ENCODE measurements at places on chromosomes 1 and 21.

DNA sequence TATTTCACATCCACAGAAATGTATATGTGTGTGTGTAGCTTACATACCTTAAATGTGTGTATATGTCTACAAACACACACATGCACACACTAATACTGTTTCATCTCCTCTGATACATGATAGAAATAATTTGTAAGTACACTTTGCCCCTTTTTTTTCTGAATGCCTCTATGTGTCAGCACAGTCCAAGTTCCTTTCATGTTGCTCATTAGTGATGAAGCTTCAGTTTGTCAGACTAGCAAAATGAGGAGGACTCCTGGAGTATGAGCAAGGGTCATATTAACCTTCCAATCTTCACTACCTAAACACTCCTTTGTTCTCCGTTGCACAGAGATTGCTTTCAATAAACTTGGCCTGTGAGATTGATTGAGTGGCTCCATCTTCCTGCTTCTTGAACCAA, 935.4 kb downstream of the MRPL39 start:
- DNase-seq = no peak

DNA sequence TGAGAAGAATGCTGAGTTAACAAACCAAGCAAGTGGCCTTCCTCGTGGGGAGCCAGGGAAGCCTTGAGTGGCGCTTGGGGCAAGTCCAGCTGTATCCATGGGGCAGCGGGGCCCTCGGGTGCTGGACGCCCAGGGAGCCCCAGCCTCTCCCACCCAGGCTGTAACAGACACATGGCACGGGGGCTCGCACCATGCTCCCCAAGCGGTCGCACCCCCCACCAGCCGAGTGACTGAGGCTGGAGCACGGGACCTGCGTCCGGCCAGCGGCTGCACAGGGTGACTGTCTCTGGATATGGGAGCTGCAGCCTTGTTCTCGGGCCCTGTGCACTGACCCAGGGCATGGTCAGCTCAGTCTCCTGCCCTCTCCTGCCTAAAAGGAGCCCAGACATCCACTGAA, 53.9 kb upstream of the ACTRT2 start:
- DNase-seq = no peak

GRCh38 chr1:150909585-150910180, 16.5 kb upstream of the SETDB1 start:
- no peak for DNase-seq

GRCh38 chr1:175936736-175937135, 193.3 kb upstream of the TNR start:
- DNase-seq = no peak

DNA sequence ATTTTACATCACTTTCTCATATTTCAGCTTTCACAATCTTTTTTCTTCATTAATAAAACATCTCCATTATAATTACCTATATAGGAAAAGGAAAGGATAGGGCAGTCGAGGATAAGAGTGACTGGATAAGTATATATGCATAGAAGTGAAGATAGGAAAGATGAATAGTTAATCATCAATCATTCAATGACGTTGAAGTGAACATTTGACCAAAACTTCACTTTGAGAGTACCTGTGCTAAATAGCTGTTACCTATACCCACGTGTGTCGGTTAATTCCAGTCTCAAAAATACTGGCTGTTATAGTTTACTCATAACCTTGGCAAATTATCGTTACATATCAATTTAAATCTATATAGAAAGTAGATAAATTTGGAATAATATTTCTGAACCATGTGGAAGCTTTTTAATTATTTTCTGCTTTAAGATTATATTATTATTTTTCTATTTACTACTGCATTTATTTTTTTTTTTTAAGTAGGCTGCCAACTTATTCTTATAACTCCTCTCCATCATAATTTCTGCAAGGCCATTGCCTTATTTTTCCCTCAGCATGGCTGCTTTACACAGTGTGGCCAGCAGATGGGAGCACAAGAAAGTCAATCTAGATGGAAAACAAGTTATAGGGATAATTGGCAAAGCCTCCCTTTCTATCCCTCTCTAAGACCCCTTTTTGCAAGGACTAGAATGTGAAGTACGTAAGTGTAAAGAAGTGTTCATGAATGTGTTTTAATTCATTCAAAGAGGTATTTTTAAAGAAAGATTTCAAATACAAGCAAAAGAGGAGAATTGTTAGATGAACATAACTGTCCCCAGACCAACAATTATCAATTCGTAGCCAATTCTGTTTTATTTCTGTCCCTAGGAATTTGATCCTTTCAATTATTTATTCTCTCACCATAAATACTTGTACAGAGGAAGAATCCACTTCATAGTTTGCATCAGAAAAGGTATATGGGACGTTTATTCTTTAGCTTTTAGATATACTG, 290.4 kb downstream of the KCNT2 start:
- DNase-seq = no peak

DNA sequence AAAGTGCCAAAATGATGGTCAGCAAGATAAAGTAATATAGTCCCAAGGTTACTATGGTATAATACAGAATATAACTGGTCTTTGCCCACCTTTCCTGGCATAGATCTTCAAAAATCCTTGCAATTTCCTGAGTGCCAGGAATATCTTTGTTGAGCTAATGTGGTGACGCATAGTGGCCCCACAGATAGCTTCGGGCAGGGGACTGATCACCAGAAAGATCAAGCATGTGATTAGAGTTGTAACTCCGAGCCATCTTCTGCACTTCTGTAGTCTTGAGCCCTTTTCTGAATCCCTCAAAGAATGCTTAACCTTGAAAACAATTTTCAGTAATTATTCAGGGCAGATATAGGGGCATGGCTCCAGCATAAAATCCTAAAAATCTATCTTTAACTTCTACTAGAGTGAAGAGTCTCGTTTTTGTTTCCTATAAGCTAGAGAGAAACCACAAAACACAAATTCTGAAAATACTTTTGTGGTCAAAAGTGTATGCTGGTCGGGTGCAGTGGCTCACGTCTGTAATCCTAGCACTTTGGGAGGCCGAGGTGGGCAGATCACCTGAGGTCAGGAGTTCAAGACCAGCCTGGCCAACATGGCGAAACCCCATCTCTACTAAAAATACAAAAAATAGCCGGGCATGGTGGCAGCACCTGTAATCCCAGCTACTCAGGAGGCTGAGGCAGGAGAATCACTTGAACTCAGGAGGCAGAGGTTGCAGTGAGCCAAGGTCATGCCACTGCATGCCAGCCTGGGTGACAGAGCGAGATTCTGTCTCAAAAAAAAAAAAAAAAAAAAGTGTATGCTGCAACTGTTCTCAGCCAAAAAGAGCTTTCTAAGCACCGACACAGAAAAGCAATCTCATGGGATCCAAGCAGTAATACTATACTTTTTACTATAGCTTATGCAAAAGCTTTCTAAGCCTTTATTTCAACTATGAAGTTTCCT, 62.8 kb downstream of the NVL start:
- no peak for DNase-seq

DNA sequence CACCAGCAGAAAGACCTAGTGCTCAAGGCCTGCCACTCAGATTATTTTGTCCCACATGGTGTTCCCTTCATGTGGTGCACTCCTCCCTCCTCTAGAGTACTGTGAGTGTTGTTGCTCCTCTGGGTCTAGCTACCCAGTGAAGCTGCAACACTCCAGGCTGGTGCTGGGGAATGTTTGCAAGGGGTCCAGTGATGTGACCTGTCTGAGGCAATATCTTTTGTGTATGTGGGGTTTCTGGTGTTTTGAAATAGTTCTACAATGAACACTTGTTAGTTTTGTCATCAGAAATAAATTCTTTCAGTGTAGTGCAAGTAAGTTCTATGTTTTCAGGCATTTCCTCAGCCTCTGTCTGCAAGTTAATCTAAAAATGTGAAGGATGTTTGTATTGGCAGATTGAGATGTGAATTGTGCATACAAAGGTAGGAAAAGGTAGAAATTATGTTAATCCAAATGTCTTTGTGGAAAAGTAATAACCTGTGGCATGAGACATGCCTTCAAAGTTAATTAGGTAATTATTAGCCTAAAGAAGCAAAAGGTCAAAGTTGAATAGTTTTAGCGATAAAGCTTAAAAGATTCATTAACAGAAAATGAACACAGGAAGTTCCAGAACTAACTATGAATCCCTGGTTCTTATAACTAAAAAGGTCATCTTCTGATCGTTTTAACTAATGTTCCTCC, 616.8 kb downstream of the LTN1 start:
- no peak for DNase-seq

DNA sequence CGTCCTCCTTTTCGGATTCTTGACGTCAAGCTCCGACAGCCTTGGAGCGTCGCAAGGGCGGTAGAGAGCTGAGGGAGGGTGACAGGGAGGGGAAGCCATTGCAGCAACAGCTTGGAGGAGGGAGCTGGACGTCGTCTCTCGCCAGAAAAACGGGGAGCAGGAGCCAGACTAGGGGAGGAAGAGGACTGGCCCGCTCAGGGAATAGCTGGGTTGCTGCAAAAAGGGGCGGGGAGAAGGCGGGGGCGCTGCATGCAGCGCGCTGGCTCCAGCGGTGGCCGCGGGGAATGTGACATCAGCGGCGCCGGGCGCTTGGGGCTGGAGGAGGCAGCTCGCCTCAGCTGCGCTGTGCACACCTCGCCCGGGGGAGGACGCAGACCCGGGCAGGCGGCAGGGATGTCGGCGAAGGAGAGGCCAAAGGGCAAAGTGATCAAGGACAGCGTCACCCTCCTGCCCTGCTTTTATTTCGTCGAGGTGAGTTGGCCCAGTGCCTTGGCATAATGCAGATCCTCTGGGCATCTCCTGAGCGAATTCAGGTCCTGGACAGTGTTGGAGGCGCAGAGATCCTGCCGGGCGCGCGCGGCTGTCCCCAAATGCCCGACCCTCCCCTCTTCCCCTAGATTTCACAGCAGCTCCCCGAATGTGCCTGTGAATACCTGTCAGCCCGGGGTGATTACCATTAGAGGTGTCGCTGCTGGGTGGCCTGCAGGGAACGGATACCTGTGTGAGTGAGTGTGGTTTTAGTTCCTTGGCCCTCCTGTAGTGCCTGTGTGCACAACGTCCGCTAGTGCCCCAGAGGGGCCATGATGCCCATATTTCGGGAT, at the start of gene PLPPR4:
TSS of gene PLPPR4 (plus strand) at position 292 of the 821 bp plus-strand sequence. CDS start at position 394, 102 bp downstream.
- peak; percentile 30 for DNase-seq

DNA sequence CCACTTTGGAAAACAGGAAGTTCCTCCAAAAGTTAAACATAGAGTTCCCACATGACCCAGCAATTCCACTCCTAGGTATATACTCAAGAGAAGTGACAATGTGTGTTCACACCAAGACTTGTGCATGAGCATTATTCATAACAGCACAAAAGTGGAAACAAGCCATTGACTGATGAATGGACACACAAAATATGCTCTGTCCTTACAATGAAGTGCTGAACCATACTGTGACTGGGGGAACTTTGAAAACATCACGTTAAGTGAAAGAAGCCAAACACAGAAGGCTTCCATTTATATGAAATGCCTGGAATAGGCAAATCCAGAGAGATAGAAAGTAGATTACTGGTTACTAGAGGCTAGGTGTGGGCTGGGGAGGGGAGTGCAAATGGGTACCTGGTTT, 150.3 kb downstream of the ZSCAN20 start:
- no peak for DNase-seq

GRCh38 chr1:55447488-55447887, 232.3 kb upstream of the USP24 start:
- no peak for DNase-seq

- no peak for DNase-seq
Observed at GRCh38 chr1:41617336-41617735, 132.9 kb upstream of the EDN2 start.

All from NCI-H510A (cell line).